Stimulated activated CD8-positive, alpha-beta memory T cell treated with anti-CD3 and anti-CD28 coated beads, Interleukin-7, amount 100 ng/mL, for 1 hour (primary cell): ENCODE measurements at places on chromosomes 3 and 15.

GRCh38 chr3:127535901-127536829 is 54.4 kb downstream of the TPRA1 start:
- DNase-seq, result no peak

DNA sequence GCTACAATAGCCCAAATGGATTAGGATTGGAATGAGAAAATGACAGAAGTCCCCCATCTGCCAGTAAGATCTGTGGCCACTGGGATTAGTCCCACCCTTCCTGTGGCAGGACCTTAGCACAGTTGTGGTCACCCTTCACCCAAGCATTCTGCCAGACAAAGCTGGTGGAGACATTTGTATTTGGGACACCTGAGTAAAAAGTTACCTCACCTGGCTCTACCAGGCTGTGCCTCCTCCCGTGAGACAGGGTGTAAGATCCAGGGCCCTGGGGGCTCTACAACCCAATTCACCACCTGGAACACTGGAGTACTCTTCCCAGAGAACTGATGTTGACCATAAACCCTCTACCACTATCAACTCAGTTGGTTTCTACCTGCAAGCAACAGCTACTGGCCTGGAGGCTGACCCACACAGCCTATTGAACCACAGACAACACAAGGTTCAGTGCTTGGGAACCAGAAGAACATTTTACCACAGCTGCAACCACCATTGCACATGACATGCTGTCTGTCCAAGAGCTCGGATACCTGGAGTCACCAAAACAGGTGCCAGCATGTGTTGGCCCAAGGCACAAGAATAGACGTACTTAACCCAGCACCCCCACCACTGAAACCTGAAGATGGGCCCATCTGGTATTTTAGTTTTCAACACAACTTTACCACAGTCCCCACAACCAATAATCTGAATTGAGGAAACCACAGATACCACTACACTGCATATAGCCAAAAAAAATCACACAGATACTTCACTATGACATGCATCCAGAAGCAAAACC is 1686.7 kb downstream of the SI start:
- DNase-seq, result no peak

GRCh38 chr3:143237077-143237627 is 117.6 kb downstream of the CHST2 start:
- DNase-seq, result no peak

- no peak for DNase-seq
These were observed 154.8 kb upstream of the LRIG1 start for GRCh38 chr3:66655671-66656070.

DNA sequence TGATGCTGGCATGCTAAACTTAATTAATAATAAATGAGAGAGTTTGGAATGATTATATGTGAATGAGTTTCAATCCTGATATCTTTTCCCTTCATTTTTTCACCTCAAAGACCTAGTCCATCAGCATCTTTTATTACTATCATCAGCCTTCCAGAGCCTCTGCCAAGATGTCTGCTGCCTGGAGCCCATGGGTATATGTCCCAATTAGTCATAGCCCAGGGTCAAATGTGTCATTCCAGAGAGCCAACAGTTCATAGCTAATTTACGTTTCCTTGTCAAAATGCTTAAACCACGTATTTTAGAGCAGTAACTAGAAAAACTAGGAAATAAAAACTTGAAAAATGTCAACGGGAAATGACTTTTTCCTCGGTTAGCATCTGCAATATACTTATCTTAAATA is 457.9 kb downstream of the SI start:
- no peak for DNase-seq

DNA sequence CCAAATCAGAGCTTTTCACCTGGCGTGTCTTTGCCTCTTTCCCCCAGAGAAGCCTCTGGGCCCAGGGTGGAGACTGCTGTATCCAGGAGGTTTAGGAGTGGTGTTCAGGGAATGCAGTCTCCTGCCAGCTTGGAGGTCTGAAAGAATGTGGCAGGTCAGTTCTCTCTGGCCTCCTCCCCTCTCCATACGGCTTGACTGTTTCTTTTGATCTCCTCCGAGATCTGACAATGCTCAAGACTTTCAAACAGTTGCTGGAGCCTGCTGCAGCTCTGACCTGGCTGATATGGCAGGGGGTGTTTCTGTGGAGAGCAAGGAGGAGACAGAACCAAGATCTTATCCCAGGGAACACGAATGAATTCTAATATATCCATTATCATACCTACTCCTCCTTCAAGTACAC is 24.7 kb upstream of the TM4SF4 start:
- no peak for DNase-seq

DNA sequence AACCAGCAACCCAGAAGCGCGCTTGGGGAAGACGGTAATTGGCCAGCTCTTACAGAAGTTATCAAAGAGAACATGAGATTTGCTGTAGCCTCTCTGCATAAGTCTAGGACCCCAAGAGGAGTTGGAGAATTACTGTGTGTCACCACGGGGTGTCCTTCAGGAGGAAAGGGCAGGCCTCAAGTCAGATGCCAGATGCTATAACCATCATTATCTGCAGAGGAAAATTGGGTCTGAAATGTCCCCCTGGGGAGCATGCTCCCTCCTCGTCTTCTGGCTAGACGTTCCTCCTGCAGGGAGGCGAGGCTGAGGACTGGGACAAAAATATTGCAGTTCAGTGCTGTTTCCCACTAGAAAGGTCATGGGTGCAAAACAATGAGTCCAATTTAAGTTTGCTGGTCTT is 380.5 kb upstream of the CFAP20DC start:
- DNase-seq, result no peak

DNA sequence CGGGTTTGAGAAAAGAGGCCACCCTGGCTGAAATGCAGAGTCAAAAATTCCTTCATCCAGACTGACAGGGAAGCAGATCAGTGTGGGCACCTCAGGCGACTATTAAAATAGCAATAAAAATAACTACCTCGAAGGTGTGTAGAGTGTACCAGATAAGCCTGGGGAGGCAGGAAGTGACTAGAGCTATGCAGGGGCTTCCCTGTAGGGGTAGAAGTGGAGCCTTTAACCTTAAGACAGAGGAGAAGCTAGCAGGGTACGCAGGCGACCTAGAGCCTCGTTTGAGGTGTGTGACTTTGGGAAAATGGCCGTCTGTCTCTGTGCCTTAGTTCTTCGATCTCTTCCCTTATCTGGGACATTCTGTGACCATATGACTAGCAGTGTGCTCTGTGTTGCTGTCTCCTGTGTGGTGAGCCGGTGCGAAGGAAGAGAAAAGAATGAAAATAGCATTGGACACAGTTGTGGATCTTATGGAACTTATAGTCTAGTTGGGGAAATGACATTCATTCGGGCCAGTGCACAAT is 17.6 kb downstream of the BHLHE40 start:
- no peak for DNase-seq

- DNase-seq, result no peak
These were observed 106.1 kb upstream of the HES1 start for GRCh38 chr3:194029846-194030245.

DNA sequence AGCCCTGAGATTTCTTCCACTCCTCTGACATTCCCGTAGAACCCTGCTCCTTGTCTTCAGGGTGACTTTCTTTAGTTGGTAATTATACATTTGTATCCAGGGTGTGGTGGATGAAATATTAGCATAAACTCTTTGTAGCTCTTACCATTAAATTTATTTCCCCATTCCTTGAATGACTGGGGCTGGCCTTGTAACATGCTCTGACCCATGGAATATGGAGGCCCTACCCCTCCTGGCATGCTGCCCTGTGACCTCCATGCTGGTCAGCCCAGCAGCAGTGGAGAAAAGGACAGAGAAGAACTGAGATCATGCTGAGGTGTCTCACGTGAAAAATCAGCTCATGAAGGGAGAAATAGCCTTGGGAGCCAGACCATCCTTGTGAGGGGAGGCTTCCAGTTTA is 96.1 kb upstream of the PROK2 start:
- DNase-seq, result no peak

DNA sequence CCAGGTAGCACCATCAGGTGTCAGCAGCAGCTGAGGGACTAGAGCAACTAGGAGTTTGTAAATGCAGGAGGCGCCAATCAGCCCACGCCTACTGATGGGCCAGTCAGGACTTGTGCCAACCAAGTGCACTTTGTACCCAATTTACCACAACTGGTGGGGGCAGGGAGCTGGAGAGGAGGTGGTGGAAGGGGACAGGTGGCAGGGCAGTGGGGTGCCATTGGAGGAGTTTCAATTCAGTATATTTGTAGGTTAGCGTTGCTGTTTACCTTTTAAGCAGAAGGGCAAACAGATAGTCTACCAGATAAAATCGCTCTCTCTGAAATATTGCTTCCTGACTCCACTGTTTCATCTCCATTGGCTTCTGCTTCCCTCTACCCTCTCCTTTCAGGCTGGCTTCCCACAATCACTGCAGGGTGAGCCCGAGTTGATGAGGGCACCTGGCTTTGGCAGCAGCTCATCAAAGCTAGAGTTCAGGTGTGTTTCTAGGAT is 75.7 kb downstream of the TRIM69 start:
- no peak for DNase-seq

- no peak for DNase-seq
These were observed 8.8 kb downstream of the GNL3 start for GRCh38 chr3:52694528-52695189.

DNA sequence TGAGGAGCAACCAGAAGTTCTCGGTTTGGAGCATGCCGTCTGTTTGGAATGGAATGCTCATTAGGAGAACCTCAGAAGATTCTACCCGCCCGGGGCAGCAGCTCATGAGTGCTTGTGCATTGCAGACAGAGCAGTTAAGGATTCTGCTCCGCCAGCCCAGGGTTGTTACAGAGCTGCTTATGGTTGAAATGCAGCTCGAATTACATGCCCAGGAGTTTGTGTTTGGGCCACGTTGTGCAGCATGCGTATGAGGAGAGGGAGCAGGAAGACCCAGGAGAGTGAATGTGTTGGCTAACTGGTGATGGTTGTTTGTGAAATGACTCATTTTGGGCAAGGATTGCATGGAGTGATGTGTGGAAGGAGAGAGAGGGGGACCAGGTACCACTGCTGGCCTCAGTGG is 9.0 kb downstream of the FGD5 start:
- no peak for DNase-seq

- DNase-seq, result no peak
These were observed 31.6 kb upstream of the CLDN18 start for GRCh38 chr3:137978328-137978727.

DNA sequence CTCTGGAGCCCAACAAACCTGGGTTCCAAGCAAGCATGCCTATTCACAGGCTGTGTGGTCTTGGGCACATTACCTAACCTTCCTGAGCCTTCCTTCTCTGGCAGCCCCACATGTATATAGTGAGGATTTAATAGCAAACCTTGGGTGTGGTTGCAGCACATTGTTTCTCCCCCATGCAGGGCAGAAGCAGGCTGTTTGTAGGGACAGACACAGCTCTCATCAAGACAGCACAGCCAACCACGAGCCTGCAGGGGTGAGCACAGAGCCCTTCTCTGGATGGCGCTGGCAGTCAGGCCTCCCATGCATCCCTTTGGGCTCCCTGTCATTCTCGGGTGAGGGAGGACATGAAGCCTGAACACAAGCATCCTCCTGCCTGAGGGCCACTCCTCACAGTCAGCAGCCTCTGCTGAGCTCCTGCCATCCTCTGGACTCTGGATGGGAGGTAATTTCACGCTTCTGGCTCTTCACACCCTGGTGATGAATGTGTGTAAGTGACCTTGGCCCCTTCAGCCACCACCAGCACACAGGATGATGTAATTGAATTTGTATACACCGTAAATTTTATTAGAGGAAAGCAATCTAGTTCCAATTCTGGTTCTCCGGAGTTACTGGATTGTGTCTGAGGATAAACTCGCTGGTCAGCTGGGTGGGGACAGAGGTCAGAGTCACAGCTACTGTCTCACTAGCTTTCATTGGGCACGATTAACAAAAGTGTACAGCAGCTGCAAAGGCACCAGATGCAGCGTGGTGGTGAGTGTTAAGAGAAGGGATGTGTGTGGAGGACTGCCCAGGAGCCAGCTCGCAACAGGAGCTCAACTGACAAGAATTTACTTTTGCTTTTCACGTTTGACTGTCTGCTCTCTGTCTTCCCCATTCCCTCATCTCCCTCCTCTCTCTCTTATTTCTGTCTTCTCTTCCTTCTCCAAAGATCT is 118.1 kb downstream of the CLSTN2 start:
- no peak for DNase-seq
